ENCODE measurements at places on chromosomes 2 and 18.

DNA sequence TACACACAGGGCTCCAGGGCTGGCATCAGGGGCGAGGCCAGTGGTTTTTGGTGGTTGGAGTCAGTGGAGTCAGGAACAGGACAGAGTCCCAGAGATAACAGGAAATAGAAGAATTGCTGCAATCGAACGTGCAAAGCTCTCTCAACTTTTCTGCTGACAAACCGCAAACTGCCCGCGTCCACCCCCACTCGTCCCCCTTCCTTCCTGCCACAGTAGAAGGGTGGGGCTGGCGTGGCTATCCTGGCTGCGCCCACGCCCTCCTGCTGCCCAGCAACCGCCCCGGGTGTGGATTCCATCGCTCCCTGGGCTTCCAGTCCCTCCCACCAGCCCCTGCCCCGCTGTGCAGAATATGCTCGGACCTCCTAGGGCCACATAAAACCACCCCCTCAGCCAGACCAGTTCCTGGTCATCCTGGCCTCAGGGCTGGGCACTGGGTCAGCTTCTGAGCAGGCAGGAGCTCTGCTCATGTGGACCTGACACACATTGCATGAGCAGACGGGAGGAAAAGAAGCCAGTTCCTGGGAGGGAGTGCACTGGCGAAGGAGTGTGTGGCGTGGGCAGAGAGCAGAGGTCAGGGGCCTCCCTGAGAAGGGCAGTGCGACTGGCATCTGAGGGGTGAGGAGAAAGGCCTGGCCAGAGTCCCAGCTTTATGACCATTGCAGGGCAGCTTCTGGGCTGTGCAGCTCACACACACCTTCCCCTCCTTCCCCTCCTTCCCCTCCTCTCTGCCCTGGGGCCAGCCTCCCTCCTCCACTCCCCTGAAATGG lies 85.4 kb upstream of the ATG16L1 start:
- DNase-seq = peak; percentile 56

- DNase-seq = no peak
These were observed 2.0 kb downstream of the ZNF521 start for GRCh38 chr18:25349926-25350487.

GRCh38 chr2:176154576-176155252 lies 2.4 kb upstream of the HOXD3 start:
- DNase-seq = no peak

DNA sequence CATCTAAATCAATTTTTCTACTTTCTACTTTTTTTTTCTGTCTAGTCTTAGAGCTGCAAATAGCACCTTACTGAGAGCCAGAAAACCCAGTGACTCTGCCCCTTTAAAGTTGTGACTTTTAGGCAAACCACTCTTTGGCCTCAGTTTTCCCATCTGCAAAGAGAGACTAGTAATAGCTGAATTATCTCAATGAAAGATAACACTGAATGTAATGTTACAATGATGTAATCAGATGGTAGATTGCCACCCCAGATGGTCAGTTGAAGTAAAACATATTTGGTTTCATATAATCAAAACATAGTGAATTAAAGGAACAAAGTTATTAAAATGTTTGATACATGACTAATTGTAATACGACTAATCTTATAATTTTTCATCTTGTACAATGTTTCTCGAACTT lies 5.0 kb upstream of the APCDD1 start:
- DNase-seq = no peak

DNA sequence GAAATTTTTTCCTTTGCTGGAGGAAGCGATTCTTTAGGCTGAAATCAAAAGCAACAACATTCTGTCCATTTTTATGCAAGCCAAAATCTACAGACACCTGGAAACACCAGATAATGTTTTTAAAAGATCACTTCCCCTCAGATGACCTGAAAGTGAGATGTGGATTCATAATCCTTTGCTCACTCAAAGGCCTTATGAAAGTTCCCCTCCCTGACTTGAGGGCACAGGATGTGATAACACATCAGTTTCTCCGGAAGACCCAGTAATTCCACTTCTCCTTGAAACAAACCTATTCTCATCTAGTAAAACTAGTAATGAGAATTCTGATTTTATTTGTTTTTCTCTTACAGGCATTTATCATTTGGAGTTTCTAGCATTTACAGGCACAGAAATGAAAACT lies 218.3 kb upstream of the RND3 start:
- DNase-seq = no peak

GRCh38 chr18:63892566-63892965 lies 5.1 kb downstream of the SERPINB2 start:
- DNase-seq = no peak

DNA sequence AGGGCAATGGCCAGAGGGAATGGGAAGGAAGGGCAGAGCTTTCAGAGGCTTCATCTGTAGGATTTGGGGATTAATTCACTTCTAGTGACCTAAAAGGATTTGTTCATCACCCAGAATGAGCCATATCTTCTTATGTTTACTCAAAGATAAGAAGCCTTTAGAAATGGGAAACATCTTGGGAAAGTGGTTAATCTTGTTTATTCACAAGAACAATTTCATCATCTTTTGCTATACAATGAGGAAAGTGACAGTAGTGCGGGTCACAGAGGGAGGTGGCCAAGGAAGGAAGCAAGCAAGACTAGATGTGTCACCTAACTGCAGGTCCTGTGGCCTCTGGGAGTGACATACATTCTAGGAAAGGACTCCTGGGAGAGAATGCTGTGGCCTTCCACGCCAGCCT lies 140.4 kb upstream of the ALPP start:
- no peak for DNase-seq

GRCh38 chr2:44912660-44913059 lies 28.8 kb upstream of the SIX3 start:
- no peak for DNase-seq

DNA sequence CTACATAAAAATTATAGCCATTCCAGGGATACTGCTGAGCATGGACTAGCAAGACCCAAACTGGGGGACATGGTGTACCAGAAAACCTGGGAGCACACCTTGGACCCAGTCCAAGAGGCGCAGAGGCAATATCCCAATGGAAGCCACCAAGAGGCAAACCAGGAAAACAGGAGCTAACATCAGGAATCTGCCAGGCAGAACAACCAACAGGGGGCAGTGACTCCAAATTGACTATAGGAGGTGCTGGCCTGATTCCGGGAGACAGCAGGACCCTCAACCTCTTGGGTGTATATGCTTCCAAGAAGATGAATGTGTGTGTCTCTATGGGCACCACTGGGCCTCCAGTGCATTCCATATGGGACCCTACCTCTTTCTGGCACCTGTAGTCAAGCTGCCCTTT lies 172.7 kb upstream of the ARL4C start:
- DNase-seq = no peak

DNA sequence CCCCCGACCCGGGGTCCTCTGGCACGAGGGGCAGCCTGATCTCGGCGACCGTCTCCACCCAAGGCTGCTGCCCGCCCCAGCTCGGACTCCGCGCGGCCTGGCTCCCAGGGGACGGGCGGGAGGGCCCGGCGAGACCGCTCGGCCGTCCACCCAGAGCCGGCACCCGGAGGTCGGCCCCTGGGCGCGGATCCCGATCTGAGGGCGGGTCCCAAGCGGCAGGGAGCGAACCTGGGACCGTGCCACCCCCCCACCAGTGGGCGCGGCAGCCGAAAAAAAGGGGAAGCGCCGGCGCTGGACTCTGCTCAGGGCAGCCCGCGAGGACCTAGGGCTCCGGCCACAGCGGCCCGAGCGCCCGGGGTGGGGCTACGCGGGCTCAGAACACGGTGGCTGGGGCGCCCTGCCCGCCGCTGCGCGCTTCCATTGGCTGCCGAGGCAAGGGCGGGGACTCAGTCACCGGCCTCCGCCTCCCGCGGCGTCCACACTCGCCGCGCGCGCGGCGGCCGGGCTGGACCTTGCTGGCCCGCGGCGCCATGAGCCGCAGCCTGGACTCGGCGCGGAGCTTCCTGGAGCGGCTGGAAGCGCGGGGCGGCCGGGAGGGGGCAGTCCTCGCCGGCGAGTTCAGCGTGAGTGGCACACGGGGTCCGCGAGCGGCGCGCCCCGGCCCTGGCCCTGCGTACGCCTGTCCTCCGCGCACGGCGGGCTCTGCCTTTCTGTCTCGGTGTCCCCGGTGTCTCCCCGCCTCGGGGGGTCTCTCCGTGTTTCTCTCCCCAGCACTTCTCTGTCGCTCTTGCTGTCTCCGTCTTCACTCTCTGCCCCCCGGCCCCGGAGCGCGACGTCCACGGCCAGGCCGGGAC lies at the start of gene PTPN18:
Gene PTPN18, plus strand, starts transcription at position 479 of the 854 bp plus-strand sequence. Its CDS starts 52 bp downstream, at position 531.
- DNase-seq = peak; percentile 72

DNA sequence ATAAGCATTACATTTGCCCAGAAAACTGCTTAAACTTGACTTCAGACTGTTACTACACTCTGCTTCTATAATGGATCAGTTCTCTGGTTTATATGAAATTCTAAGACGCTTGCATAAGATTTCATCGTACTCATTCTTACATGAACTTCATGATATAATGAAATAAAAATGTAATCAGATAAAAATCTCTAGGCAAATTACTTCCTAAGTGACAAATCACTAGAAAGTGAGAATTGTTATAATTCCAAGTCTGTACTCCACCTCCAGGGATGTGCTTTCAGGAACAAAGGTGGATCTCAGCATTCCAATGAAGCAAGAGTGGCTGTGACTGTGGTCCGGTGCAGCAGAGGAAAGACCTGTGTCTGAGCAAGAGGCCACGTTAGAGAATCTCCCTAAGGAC lies 226.2 kb downstream of the PIEZO2 start:
- DNase-seq = no peak

- DNase-seq = no peak
These were observed 69.3 kb downstream of the MAPK4 start for GRCh38 chr18:50629148-50629631.

DNA sequence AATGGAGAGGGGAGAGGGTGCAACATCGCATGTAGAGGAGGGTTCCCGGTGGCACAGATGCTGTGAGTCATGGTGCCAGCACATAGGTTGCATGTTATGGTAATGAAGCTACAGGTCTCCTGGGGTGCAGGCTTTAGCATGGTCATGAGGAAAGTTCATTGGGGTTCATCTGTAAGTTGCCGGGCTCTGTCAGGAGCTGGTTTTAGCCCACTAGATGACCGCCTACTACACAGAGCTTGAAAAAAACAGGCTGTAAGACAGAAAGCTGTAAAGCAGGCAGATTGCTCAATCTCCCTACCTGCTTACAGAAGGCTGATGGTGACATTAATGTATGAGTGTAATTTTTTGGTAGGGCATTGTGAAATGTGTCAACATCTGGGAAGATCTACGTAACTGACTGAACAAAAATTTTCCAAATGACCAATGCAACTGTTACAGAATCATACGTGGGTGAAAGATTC lies 23.9 kb downstream of the DYSF start:
- DNase-seq = no peak

DNA sequence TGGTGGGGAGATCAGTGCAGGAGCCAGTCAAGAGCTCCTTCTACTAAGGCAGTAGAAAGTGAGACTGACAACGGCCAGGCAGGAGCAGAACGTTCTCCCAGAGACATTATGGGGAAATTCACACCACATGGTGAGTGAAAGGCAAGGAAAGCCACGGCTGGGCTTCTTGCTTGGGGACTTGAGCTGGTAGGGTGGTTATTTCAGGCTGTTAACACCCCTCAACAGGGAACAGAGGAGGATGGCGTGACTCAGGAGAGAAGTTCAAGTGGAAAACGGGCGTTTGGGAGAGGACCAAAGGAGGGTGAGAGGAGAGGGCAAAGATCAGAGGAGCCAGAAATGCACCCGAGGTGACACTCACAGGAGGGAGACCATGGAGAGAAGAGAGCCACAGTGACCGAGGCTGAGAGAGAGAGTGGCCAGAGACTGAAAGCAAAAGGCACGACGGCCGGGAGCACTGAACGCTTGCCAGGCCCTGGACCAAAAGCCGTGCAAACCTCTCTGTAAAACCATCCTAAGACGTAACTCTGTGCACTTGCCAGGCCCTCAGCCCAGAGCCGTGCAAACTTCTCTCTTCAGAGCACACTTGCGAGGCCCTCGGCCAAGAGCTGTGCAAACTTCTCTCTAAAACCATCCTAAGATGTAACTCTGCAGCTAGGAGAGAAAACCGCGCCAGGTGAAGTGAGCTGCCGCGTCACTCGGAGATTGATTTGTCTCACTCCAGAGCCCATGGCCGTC lies 7.7 kb downstream of the TPO start:
- DNase-seq = no peak

- DNase-seq = no peak
These were observed 81.1 kb downstream of the SETBP1 start for GRCh38 chr18:44761812-44762211.

GRCh38 chr2:26169226-26169625 lies 3.7 kb upstream of the GAREM2 start:
- no peak for DNase-seq

DNA sequence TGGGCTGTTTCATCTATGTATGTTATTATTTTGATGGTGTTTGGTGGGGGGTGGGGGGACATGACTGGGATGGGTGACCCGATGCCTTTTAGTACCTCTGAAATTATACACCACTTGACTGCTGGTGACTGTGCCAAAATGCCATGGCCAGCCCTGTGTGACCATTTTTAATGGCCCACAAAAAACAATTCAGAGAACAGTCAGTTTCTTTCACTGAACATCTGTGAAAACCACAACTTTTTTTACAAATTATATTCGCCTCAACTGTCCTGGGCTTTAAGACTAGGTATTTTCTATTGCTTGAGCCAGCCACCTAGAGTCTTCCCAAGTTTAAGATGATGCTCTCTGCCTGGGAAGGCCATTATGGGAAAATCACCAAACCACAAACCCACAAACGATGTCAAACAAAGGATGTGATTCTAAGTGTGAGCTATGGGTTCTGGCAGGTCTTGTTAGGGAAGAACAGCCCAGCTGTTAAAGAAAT lies 33.9 kb downstream of the FN1 start:
- no peak for DNase-seq

- DNase-seq = no peak
These were observed 11.2 kb upstream of the DGUOK start for GRCh38 chr2:73915437-73915993.

DNA sequence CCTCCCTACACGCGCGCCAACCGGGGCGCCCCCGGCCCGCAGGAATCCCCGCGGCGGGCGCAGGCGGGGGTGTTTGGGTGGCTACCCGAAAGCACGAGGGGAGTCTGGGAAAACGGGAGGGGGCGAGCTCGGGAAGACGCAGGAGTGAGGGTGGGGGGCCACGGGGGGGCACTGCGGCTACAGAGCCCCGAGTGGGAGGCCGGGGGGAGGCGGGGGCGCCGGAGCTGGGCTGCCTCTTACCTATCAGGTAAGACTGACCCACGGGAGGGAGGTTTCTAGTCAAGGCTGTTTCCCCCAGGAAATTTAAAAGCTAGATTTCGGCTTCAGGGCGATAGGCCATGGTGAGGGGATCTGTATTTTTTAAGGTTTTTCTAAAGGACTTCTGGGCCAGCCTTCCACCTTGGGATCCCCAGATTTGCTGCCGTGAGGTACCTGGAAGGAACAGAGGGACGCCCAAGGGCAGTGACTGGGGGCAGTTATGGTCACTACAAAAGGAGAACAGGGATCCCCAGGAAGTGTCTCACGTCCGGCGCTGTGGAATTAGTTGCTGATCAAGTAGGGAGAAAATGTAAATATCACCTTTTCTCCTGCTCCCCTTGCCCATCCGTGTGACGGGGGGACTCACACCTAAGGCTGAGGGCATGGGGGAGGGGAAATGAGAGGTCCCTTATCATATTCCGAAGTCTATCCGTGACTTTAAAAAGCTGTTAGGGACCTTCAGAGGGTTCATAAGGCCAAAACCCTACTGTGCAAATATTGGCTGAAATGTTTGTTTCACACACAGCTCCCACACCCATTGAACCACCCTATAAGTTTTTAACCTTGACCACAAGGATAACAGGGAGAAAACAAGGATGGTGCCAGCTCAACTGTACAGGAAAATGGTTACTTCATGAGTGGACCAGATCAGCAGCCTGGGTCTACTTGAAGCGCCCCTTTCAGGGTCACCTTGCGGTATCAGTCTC lies 638 bp upstream of the IRS1 start:
- no peak for DNase-seq

All from CD4-positive, alpha-beta T cell treated with Interleukin-15 for 1 hour (primary cell).